ENCODE measurements at places on chromosomes 12 and 14. TPM values are rescaled to one million over a fixed set of nuclear protein-coding genes. Genes with fewer than 3 reads are reported as not detected.

Gene RPS29
- total RNA-seq = 1,209 TPM

Gene IL26
- not detected for total RNA-seq

Gene KCNMB4
- 4.5 TPM for total RNA-seq

Gene PAX9
- total RNA-seq = 1.0 TPM

Gene SMCO2
- 0.47 TPM for total RNA-seq

GRCh38 chr12:3328081-3328480 is 162.9 kb upstream of the PRMT8 start:
- no peak overlapping the region for H3K27ac ChIP-seq
- H3K4me1 ChIP-seq = no peaks in the 10 kb centered on the region
- DNase-seq = no peak
- H3K4me3 ChIP-seq = no peak overlapping the region

GRCh38 chr12:47282206-47282605 is 202.4 kb upstream of the AMIGO2 start:
- no peaks in the 10 kb centered on the region for H3K36me3 ChIP-seq
- no peaks in the 10 kb centered on the region for H3K27me3 ChIP-seq
- no peak for DNase-seq
- peaks cover 11% of the 10 kb centered on the region for H3K4me1 ChIP-seq

GRCh38 chr14:59199205-59199604 is 10.7 kb downstream of the DAAM1 start:
- H3K27me3 ChIP-seq = no peaks in the 10 kb centered on the region
- no peak overlapping the region for H3K27ac ChIP-seq
- peaks cover 34% of the 10 kb centered on the region for H3K4me1 ChIP-seq
- no peak overlapping the region for H3K4me3 ChIP-seq
- DNase-seq = no peak

- H3K27me3 ChIP-seq = peaks cover 25% of the 10 kb centered on the region
- no peak overlapping the region for H3K27ac ChIP-seq
- H3K4me3 ChIP-seq = no peak overlapping the region
- H3K4me1 ChIP-seq = no peaks in the 10 kb centered on the region
- no peaks in the 10 kb centered on the region for H3K36me3 ChIP-seq
Measured at GRCh38 chr12:80708259-80708974, 983 bp downstream of the MYF6 start.

DNA sequence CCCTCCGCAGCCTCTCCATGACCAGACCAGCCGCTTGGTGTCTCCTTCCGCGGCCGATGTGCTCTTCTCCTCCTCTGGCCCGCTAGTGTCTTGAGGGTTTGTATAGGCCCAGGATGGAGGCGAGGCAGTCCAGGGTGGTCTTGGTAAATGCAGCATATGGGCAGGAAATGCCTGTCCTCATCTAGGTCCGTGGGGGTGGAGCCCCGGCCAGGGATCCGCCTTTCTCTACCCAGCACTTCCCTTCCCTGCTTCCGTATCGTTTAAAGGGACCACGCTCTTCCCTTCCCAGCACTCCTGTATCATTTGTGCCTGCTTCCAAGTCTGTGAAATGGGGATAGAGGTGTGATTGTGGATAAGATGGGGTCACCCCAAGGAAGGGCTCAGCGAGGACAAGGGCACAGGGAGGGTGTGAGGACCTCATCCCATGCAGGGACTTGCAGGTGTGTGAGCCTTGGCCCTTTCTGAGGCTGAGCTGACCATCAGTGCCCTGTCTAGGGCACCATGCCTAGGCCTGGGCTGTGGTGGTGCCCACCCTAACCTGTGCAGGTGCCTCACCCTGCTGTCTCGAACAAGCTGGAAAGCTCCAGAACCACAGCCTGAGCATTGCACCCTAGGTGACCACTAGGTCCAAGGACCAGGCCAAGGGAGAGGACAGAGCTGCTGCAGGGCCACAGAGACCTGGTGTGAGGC is 326.8 kb upstream of the RTL1 start:
- no peaks in the 10 kb centered on the region for H3K27me3 ChIP-seq
- DNase-seq = no peak
- H3K27ac ChIP-seq = no peak overlapping the region
- H3K4me1 ChIP-seq = no peaks in the 10 kb centered on the region
- no peaks in the 10 kb centered on the region for H3K36me3 ChIP-seq

GRCh38 chr14:92524602-92525185 is 11.1 kb downstream of the RIN3 start:
- no peak for DNase-seq
- no peaks in the 10 kb centered on the region for H3K27me3 ChIP-seq
- no peak overlapping the region for H3K27ac ChIP-seq

Data from lower lobe of right lung (tissue), 2 donors.